H1 (cell line): ENCODE measurements at places on chromosomes 2 and 18. TPM values are rescaled to one million over a fixed set of nuclear protein-coding genes. Genes with fewer than 3 reads are reported as not detected.

AQP4 gene
- total RNA-seq, result 2.1 and 2.2 TPM in 2 replicates

STPG4 gene
- 0.27 and 0.28 TPM in 2 replicates for total RNA-seq

- no peak for DNase-seq
Measured at GRCh38 chr2:79139423-79139822, 19.1 kb downstream of the REG1A start.

DNA sequence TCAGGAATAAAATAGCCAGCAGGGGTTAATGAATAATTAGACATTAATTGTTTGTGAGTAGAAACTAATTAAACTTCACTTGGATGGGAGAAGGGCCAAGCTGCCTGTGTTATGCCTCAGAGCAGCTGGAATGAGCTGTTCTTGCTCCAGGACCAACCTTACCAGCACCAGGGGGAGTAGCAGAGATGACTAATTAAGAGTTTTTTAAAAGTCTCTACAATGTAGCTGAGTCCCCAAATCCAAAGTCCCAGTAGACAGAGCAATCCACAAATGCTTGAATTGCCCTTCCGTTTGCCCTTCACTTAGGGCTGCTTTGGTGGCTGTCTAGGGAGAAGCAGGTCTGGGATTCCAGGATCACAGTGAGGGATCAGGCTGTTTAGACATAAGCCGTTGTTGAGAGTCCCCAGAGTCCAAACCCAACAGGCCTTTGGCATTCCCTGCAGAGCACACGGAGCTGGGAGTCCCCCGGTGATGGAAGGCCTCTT lies 59.4 kb downstream of the RHOB start:
- no peak for DNase-seq

MC2R gene
- total RNA-seq, result not detected in 2 replicates

DNA sequence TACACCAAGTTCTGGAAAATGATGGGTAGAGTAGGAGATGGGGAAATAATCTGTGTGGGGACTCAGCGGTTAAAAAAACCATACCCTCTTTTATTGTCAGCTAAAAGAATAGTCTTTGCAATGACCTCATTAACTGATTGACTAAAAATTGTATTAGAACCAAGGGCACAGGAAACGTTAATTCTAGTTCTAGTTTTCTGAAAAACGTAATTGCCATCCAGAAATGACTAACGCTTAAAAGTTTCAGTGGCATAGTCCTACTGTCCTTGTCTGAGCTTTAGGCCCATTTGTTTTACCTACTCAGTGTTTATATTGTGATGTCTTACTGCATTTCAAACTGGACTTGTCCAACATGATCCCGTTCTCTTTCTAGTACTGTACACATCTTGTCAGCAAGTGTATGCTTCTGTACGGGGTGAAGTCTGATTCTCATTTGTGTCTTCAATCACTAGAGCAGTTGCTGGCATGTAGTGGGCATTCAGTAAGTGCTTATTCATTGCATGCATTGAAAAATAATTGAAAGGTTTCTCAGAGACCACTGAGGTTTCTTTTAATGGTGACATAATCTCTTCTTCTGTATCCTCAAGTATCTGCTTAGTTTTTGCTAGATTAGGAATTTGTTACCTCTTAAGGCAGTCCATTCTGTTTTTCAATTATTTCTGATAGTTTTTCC lies 81.5 kb downstream of the ZNF407 start:
- DNase-seq, result no peak

MRO gene
- total RNA-seq, result 0.67 and 1.0 TPM in 2 replicates

SH3RF3 gene
- total RNA-seq, result 0.42 and 0.65 TPM in 2 replicates

TMEM237 gene
- total RNA-seq, result 36.8 and 41.0 TPM in 2 replicates

SERPINB12 gene
- total RNA-seq, result not detected in 2 replicates

DNA sequence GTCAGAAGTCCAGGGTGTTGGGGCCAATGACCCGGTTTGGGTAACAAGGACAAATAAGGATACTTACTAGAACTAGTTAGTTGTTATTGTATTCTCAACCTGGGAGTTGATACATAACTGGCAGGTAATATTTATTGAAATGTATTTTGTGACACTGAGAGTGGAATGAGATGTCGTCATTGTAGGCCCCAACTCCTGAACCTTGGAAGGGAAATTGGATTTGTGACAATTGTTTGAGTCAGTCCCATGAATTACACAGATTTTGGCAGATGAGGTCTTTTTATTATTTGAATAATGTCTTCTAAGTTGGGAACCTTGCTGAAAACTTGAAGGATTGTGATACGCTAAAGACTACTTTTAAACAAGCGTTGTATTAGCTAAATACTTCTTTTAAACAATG lies 5.1 kb downstream of the TIMM21 start:
- no peak for DNase-seq

- no peak for DNase-seq
Measured at GRCh38 chr18:32389858-32390257, 80.8 kb downstream of the GAREM1 start.

DNA sequence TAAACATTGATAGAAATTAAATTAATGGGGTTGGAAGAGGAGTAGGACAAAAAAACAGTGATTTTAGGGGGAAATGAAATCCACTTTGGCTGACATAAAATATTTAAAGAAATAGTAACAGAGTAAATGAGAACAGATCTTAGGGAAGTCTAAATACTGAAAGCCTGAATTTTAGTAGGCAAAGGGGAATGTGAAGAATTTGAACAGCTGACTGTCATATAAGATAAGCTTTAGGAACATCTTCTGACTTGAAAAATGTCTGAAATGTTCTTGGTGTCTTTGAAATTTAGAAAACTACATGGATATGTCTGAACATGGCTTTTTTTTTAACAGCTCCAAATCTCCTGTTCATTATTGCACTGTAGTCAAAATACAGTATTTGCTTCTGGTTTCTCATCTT lies 150.3 kb downstream of the CALCRL start:
- no peak for DNase-seq

DNA sequence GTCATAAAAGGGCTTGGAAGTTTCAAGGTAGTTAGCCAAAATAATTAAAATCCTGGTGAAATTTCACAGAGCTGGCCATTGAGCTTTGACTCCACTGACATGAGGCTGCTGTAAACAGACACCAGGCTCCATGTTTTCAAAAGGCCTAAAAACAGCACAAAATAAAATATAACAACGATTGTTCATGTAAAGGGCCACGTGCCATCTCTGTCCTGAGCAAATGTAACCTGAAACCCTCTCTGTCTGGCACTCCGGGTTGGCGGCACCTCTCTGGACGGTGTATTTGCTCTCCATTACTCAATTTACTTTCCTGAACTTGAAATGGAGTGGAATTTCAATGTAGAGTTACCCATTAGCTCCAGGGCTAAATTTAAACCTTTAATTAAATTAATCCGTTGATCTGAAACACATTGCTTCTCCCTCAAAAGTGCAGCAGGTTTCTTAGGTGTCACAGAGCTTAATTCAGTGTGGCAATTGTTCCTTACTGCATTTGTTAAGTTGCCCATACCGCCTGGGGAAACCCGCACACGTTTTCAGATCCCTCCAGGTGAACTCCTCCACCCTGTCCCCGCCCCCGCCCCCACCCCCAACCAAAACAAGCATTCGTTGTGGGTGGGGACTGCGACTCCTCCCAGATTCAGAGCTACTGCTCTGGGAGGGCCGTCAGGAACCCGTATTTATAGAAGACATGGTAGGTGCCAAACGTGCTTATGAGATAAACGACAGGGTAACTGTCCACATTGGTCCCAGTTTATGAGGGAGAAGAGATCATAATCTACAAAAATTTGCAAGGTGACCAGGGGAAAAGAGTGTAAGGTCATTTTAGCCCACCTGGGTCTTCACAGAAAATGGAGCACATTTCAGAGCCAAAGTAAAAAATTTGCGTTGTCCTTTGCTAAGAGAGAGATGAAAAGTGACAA lies 1.2 kb upstream of the CABLES1 start:
- DNase-seq, result peak; percentile 63

- no peak for DNase-seq
Measured at GRCh38 chr2:70733646-70734180, 34.3 kb downstream of the ADD2 start.

DNA sequence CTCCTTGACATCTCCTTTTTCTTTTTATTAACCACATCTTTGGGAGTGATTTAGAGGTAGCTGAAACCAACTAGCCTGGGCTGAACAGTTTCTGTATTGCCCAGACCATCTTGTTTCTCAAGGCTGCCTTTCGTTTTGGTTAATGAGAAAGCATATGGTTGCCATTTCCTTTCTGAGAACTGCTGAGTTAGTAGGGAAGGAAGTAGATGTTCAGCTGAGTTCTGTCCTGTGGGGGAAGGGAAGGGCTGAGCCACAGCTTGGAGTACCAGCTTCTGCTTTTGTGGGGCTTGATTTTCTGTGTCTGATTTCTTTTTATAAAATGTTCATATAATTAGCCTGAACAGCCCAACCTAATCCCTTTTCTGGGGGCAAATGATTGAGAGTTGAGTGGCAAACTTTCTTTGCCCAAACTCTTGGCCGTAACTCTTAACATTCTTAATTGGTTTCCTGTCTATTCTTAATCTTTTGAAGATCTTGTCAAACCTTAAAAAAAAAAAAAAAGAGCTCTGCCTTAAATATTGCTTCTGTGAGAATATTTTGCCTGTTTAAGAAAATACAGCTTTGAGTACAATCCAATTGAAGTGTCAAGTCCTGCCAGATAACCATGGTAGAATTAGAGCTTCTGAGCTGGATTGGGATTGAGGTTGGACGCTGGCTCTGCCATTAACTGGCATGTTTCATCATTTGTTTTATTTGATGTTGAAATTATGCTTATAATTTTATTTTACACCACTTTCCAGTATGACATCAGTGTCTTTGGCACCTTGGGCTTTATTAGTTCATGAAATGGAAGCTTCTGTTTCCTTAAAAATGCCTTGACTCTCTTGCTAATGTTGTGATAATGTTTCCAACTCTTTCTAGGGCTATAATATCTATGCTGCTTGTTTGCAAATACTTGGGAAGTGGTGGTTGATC lies 1.9 kb upstream of the NABP1 start:
- DNase-seq, result no peak

DNA sequence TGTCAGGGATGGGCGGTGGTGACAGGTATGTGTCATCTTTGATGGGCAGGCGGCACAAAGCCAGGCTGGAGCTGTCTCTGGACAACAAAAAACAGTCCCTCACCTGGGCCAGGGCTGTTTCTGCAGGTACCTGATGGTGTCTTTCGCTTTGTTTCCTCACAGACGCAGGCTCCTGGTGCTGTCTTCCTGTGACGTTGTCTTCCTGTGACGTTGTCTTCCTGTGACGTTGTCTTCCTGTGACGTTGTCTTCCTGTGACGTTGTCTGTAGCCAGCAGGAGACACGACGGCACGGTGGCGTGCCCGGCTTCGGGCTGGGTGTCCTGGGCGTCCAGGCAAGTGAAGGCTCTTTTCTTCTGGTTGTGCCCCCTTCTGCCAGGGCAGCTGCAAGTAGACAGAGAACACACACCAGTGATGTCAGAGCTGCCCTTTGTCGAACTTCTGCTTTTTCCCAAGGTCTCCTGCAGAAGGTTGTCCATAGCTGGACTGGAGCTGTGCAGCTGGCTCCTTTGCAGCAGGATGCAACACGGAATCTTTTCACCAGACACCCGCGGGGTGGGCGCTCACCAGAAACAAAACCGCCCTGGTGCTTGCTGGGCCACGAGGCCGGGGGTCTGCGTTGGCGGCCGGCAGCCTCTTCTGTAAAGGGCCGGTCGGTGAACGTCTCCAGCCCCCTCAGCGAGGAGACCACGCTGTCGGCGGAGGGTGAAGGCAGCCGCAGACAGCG lies 21.1 kb downstream of the GPR35 start:
- peak; percentile 33 for DNase-seq

DNA sequence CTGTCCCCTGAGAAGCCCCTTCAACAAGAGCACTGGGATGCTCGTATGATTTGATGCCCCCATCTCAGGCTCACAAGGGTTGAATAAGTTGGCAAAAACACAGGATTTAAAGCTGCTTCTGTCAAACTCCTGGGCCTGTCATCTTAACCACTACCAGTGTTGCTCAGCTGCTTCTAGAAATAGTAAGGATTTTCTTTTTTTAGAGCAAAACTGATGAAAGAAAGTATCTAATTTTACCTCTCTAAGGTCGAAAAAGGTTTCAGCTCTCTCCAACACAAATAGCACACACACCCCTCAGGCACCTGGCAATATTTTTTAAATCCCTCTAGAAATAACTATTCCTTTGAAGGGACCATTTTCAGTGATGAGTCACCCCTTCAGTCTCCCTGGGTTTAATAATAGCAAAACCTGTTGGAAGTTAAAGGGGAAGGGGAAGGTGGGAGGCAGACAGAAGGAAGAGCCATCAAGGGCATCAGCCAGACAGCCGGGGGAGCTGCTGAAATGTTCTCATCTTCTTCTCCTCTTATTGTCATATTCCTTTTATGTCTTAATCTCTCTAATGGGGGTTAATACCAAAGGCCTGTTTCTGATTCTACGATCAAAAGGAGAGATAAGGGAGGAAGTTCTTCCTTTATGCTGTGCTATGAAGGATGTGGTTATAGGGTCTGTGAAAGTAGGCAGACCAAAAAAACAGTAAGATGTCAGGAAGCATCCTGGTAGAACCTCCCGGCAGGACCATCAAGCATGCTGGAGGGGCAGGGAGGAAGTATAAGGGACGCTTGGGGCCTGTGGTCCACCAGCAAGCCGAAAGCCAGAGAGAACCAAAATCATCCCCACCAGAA lies 31.9 kb upstream of the SLC35G4 start:
- DNase-seq, result no peak

DNA sequence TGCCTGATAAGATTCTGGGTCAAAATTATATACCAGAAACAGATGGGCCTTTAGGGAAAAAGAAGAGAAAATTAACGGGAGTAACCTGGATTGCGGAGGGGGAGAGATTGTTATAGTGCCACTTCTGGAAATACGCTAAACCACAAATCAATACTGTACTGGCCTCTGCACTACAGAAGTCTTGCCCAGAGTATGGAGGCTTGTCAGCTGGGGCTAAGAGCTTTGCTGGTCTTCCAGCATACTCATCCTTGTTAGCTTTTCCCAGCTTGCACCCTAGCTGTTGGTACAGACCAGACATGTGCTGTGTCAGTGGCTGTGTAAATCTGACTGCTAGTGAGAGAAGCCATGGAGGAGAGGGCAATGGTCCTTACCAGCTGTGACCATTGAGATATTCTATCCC lies 8.9 kb downstream of the AGBL5 start:
- no peak for DNase-seq

DNA sequence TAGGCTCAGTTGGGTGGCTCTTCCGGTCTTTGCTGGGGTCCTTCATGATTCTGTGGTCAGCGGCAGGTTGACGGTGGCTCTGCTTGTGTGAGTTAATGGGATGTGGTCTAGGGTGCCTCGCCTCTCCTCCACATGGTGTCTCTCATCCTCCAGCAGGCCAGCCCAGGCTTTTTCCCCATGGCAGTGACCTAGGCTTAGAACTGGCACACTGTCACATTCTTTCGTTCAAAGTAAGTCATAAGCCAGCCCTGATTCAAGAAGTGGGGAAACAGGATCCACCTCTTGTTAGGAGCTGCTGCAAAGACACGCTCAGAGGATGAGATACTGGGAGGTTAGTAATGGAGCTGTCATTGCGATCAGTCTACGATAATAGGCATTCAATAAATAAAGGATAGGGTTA lies 46.0 kb upstream of the CTIF start:
- no peak for DNase-seq

SRD5A2 gene
- not detected in 2 replicates for total RNA-seq

TFCP2L1 gene
- 3.2 and 3.8 TPM in 2 replicates for total RNA-seq

FLACC1 gene
- 0.58 and 0.80 TPM in 2 replicates for total RNA-seq

RNF152 gene
- 2.2 and 2.7 TPM in 2 replicates for total RNA-seq

- DNase-seq, result no peak
Measured at GRCh38 chr2:136985044-136985443, 219.7 kb downstream of the THSD7B start.

- DNase-seq, result peak; percentile 79
Measured at GRCh38 chr2:37205689-37206341, 9.5 kb downstream of the CEBPZOS start.

GRCh38 chr2:241896746-241897201 lies 27.2 kb downstream of the RTP5 start:
- no peak for DNase-seq

SNTG2 gene
- total RNA-seq, result 14.3 and 18.1 TPM in 2 replicates

RNF25 gene
- 19.6 and 24.7 TPM in 2 replicates for total RNA-seq
